ENCODE measurements at places on chromosomes 6 and 20.

DNA sequence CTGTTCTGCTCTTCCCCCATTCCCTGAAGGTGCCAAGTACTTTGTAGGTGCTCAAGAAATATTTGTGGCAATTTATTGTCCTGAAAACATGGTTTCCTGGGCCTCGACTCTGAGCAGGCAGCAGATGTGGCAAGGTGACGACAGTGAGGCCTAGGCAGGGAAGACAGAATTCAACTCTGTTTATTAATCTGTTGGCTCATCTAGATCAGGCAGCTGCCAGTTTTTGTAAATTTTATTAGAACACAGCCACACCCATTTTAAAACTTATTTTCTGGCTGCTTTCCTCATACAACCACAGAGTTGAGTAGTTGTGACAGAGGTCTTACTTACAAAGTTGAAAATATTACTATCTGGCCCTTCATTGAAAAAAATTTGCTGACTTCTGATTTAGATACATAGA is 24.5 kb downstream of the MAPK14 start:
- peak; percentile 43 for DNase-seq

- no peak for DNase-seq
Observed at GRCh38 chr6:145530454-145530853, 204.9 kb downstream of the EPM2A start.

GRCh38 chr20:34891166-34892062 is 15.0 kb downstream of the ACSS2 start:
- no peak for DNase-seq

DNA sequence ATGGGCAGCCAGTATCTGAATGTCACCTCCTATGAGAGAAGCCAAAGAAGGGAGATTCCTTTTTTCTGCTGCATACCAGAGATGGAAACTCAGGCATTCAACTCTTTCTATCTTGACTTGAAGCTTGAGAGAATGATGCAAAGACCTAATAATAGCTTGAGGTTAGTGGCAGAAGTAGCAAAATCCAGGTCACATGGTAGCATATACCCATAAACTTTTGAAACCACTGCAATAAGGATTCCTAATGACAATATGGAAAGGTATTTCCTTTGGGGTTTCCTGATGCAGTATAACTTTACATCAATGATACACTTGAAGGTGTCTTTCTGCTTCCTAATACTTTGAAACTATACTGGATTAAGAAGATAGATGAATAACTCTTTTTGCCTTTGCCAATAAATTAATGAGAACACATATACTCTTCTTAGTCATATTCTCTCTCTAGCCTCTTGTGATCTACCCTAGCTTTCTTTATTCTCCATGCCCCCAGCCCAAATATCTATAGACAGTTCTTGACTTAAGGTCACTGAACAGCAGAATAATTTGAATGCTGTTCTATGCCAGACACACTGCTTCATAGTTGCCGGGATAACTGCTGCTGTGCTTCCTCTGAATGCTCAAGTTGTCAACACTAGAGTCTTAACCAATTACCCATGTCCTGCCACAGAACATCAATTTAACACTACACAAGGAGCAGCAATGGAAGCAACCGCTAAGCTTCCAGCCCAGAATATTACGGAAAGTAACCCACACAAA is 155.5 kb upstream of the SIM1 start:
- DNase-seq = no peak

- no peak for DNase-seq
Observed at GRCh38 chr6:158856261-158856660, 37.1 kb upstream of the EZR start.

DNA sequence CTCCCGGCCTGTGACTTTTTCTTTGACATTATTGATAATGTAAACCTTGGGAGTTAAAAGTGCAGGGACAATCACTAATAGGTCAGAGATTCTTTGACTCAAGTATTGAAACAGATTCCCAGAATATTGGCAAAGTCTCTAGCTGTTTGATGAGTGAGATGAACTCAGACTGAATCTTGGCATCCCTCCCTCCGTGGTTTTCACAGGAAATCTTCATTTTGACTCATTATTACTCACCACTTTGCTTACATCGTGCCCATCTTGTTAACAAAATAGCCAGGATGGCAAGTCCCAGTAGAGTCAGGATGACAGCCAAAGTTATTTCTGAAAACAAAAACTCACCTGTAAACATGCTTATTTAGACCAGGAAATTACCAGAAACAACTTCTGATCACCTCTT is 2.0 kb downstream of the TSBP1 start:
- DNase-seq = no peak

DNA sequence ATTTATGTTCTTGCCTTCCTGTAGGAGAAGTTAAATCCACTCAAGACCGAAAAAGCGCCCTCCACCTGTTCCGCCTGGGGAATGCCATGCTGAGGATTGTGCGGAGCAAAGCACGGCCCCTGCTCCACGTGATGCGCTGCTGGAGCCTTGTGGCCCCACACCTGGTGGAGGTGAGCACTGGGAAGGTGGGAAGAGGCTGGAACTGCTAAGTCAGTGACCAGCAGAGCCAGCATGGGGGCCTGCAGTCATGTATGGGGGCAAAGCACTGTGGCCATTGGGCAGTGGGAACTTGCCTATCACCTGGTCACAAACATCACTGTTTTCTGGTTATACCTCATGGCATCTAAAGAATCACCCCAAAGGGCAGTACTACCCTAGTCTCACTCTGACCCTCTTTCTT is 78.5 kb upstream of the PBOV1 start:
- DNase-seq = no peak

GRCh38 chr6:157427969-157428368 is 47.0 kb downstream of the ZDHHC14 start:
- no peak for DNase-seq

DNA sequence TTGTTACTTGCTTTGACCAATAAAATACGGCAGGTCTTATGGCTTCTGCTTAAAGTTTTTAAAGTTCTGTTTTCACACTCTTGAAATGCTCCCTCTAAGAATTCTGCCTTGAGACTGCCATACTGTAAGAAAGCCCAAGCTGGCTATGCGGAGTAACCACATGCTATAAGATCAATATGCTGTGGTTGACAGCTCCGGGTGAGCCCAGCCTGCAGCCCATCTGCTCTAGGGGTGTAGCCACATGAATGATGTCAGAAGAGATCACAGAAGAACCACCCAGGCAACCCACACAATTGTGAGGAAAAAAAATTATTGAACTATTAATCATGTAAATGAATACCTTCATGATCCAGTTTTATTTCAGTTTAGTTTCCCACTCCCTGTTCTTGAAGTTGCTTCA is 26.1 kb upstream of the SH3BGRL2 start:
- no peak for DNase-seq

GRCh38 chr20:23774081-23774480 is 23.3 kb upstream of the CST1 start:
- no peak for DNase-seq

DNA sequence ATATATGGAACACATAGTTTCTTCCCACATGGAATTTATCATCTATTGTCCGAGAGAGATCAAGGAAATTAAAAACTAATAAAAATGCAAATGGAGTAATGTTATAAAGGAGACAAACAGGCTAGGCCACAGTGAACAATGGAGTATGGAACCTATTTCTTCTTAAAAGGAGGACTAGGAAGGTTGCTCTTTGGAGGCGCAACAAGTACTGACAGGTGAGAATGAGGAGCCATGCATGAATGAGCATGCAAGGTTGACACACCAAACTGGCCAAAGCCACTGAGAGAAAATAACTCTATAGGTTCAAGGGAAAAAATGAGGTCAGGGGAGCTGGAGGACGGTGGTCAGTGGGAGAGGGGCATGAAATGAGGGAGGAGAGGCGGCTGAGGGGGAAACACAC is 40.9 kb downstream of the PSMB1 start:
- no peak for DNase-seq

GRCh38 chr6:75752365-75752764 is 3.3 kb downstream of the MYO6 start:
- DNase-seq = no peak

GRCh38 chr6:130900913-130901312 is 73.7 kb downstream of the SMLR1 start:
- DNase-seq = no peak

DNA sequence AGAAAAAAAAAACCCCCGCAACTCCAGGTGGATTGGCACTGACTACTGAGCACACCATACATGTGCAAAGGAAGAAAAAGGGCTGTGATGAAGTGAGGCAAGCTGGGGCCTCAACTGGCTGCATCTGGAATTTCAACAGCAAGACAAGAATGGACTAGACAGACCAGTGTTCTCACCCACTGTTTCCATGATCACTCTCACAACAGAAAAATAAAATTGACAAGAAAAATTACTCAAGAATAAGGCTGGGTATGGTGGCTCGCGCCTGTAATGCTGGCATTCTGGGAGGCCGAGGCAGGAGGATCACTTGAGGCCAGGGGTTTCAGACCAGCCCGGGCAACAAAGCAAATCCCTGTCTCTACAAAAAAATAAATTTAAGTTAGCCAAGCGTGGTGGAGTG is 18.8 kb downstream of the ZNF217 start:
- no peak for DNase-seq

GRCh38 chr6:116238083-116238482 is 15.8 kb downstream of the TSPYL4 start:
- no peak for DNase-seq
